ENCODE measurements at places on chromosomes 6 and 20.

- H3K4me3 ChIP-seq, result no peak overlapping the region
- no peaks in the 10 kb centered on the region for H3K27me3 ChIP-seq
- H3K36me3 ChIP-seq, result no peaks in the 10 kb centered on the region
- no peaks in the 10 kb centered on the region for H3K4me1 ChIP-seq
These were observed 273.4 kb upstream of the CITED2 start for GRCh38 chr6:139647841-139648240.

DNA sequence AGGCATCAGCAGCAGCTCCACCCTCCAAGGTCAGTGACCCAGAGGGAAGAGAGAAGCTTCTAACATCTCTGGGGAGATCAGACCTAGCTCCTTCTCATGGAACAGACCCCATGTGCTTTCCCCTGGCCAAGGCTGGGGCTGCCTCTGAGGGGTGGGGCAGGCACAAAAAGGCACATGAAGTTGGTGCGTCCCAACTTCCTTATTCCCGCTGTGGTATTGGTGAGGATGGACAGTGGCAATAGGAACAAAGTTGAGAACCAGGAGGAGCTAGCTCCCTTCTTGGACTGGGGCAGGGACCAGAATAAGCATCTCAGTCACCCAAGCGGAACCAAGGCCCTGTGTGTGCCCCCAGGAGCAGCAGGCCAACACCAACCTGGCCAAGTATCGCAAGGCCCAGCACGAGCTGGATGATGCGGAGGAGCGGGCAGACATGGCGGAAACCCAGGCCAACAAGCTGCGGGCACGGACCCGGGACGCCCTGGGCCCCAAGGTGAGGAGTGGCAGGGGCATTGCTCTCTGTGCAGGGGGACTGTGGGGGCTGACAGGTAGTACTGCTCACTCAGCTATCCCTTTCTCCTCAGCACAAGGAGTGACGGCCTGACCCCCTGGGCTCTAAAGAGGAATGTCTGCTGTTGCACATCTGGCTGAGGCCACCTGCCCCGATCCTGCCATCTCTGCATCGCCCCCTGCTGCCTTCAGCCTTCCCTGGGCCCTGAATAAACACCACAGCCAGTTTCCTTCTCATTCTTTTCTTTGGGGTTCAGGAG lies 46.1 kb downstream of the MYH7B start:
- no peaks in the 10 kb centered on the region for H3K4me1 ChIP-seq
- no peak overlapping the region for H3K4me3 ChIP-seq
- H3K36me3 ChIP-seq, result peaks cover 81% of the 10 kb centered on the region
- DNase-seq, result no peak

DNA sequence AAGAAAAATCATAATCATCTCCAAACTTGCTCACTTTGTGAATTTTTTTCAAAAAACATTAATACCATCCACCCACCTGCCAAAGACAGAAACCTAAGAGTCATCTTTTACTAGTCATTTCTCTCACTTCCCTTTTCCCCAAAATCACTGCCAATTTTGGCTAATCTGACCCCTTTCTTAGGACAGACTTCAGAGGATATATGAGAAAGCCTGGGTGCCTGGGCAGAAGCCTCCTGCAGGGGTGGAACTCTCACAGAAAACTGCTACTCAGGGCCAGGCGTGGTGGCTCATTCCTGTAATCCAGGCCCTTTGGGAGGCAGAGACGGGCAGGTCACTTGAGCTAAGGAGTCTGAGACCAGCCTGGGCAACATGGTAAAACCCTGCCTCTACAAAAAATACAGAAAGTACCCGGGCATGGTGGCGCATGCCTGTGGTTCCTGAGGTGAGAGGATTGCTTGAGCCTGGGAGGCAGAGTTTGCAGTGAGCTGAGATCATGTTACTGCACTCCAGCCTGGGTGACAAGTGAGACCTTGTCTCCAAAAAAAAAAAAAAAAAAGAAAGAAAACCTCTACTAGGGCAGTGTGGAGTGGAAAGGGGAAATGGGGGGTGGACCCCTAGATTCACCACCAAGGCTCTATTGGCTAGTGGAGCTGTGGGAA lies 3.8 kb downstream of the DEK start:
- H3K4me1 ChIP-seq, result peaks cover 33% of the 10 kb centered on the region
- no peak overlapping the region for H3K27ac ChIP-seq
- H3K4me3 ChIP-seq, result no peak overlapping the region
- DNase-seq, result no peak
- H3K36me3 ChIP-seq, result peaks cover 20% of the 10 kb centered on the region

- DNase-seq, result no peak
- H3K4me1 ChIP-seq, result peaks cover 6% of the 10 kb centered on the region
- H3K27ac ChIP-seq, result no peak overlapping the region
- no peaks in the 10 kb centered on the region for H3K27me3 ChIP-seq
These were observed 300.3 kb downstream of the NRN1 start for GRCh38 chr6:5706124-5707033.

DNA sequence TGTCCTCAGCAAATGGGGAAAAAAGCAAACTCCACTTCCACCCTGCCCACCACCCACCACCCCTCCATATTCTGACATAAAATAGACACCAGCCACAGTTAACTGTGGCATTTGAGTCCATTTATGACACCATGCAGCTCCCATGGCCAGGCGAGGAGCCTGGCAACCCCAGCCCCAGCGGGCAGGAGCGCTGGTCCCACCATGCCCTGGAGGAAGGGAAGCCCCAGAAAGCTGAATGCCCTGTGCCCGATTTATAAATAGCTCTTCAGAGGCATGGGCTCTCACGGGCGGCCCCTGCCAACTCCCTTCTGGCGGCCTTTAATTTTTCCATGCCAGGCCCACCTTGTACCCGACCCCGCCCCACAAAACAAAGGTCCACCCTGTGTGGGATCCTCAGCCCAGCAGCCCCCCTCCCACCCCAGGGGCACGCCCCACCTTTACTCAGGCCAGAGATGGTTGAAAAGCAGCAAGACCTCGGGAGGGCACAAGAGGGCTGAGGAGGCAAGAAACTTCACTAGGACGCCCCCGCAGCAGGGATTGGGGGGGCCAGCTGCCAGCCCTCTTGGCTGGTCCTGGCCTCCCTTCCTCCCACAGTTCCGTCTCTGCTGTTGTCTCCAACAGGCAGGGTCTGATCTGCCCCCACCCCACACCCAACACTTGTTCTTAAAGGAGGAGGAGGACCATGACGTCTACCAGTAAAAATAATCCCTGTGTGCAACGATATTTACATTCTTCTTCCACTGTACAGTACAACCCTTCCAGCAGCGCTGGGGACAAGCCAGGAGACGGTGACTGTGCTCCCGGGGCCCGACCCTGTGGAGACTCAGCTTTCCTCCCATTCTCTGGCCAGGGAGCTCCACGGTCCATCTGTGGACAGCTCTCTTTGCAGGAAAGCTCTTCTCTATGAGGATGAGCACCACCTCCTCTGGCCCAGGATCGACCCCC lies 115.6 kb upstream of the CDYL start:
- H3K27ac ChIP-seq, result no peak overlapping the region
- H3K4me3 ChIP-seq, result no peak overlapping the region
- no peak for DNase-seq
- H3K4me1 ChIP-seq, result no peaks in the 10 kb centered on the region
- H3K27me3 ChIP-seq, result no peaks in the 10 kb centered on the region

DNA sequence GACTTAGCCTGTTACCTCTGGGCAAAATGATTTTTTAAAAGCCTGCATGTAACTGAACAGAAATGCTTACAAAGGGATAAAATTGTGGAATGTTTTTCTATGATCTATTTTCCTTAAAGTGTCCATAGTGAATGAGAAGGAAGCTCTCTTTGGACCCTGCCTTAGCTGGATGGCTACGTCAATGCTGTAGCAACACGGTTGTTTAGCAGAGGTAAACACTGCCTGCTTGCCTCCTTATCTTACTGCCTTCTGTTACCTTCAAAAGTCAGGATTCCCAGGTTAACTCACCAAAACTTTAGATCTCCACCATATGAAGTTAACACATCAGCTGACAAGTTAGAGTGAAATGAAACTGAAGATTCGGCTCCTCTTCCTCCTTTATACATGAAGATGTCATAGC lies 402.6 kb downstream of the SAMD5 start:
- no peak overlapping the region for H3K4me3 ChIP-seq
- H3K27ac ChIP-seq, result no peak overlapping the region
- no peaks in the 10 kb centered on the region for H3K36me3 ChIP-seq
- DNase-seq, result no peak
- H3K27me3 ChIP-seq, result no peaks in the 10 kb centered on the region
- no peaks in the 10 kb centered on the region for H3K4me1 ChIP-seq

- H3K27ac ChIP-seq, result no peak overlapping the region
- DNase-seq, result no peak
- no peaks in the 10 kb centered on the region for H3K4me1 ChIP-seq
- H3K36me3 ChIP-seq, result no peaks in the 10 kb centered on the region
These were observed 434.2 kb downstream of the BCKDHB start for GRCh38 chr6:80540700-80541099.

DNA sequence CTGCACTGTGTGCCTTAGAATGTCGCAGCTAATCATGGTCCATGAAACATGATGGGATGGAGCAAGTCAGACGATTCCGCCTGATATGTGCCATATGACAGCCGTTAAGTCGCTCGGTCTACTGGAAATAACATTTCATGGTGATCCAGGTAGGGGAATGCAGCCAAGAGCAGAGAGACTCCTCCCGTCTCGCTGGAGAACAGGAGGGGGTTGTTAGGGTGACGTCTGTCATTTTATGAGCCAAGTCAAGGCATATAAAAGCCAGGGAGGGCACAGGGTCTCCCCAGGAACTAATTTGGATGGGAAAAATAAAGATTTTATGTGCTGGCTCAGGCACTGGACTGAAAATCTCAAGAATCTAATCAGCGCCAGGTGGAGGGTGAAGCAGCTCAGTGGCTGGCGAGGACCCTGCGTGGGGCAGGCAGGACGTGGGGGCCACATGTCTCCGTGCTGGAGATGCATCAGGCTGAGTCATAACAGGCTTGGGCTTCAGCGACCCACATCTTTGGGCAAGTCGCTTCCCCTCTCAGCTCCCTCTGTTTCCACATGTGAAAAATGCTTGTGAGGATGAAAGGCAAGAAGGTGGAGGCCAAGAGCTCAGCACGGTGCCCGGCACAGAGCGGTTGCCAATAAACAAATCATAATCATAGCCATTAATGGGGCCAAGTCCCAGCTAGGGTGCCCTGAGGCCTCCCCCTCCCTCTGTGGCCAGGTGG lies 234.6 kb downstream of the ANKRD60 start:
- H3K4me1 ChIP-seq, result no peaks in the 10 kb centered on the region
- no peaks in the 10 kb centered on the region for H3K27me3 ChIP-seq
- H3K27ac ChIP-seq, result no peak overlapping the region
- H3K4me3 ChIP-seq, result no peak overlapping the region
- no peak for DNase-seq
- no peaks in the 10 kb centered on the region for H3K36me3 ChIP-seq

DNA sequence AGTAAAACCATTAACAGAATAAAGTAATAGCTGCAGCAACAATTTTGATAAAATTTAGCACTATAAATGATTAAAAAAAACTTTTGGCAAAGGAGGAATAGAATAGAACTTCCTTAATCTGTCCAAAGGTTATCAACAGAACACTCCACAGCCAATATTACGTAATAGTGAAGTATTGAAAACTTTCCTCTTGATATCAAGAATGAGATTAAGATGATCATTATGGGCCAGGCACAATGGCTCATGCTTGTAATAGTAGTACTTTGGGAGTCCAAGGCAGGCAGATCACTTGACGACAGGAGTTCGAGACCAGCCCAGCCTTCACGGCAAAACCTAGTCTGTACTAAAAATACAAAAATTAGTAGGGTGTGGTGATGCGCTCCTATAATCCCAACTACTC lies 26.0 kb downstream of the SOBP start:
- no peak overlapping the region for H3K27ac ChIP-seq
- DNase-seq, result no peak
- no peaks in the 10 kb centered on the region for H3K27me3 ChIP-seq
- no peaks in the 10 kb centered on the region for H3K4me1 ChIP-seq
- no peak overlapping the region for H3K4me3 ChIP-seq

GRCh38 chr6:24959319-24959718 lies 23.6 kb upstream of the RIPOR2 start:
- DNase-seq, result no peak
- H3K4me3 ChIP-seq, result no peak overlapping the region
- peaks cover 4% of the 10 kb centered on the region for H3K36me3 ChIP-seq
- H3K27ac ChIP-seq, result no peak overlapping the region
- no peaks in the 10 kb centered on the region for H3K27me3 ChIP-seq

GRCh38 chr6:143400258-143401067 lies 50.0 kb downstream of the ADAT2 start:
- H3K36me3 ChIP-seq, result no peaks in the 10 kb centered on the region
- no peak overlapping the region for H3K4me3 ChIP-seq
- peaks cover 8% of the 10 kb centered on the region for H3K4me1 ChIP-seq
- DNase-seq, result no peak

GRCh38 chr6:157030755-157031154 lies 253.6 kb downstream of the ARID1B start:
- H3K4me3 ChIP-seq, result no peak overlapping the region
- H3K27me3 ChIP-seq, result no peaks in the 10 kb centered on the region

DNA sequence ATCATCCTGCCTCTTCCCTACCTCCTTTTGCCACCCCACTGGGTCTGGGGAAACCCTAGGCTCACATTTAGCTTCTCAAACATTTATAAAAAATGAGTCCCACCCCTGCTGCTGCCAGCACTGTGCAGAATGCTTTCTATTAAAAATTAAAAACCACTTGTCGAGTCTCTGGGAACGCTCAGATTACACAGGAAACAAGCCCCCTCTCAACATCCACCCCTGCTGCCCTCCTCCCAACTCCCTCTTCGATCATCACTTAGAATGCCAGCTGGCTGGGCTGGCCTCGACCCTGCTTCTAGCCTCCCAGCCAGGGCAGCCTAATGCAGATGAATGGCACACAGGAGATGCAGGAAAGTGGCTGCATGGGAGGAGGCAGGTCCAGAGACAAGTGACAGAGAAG lies 75.8 kb downstream of the CDH22 start:
- no peak overlapping the region for H3K4me3 ChIP-seq
- no peaks in the 10 kb centered on the region for H3K4me1 ChIP-seq
- H3K27ac ChIP-seq, result no peak overlapping the region
- H3K27me3 ChIP-seq, result no peaks in the 10 kb centered on the region
- no peak for DNase-seq
- H3K36me3 ChIP-seq, result no peaks in the 10 kb centered on the region

- no peak overlapping the region for H3K4me3 ChIP-seq
- no peak overlapping the region for H3K27ac ChIP-seq
- H3K4me1 ChIP-seq, result no peaks in the 10 kb centered on the region
- H3K36me3 ChIP-seq, result no peaks in the 10 kb centered on the region
- no peak for DNase-seq
These were observed 59.9 kb downstream of the MACROD2 start for GRCh38 chr20:14055127-14055742.

DNA sequence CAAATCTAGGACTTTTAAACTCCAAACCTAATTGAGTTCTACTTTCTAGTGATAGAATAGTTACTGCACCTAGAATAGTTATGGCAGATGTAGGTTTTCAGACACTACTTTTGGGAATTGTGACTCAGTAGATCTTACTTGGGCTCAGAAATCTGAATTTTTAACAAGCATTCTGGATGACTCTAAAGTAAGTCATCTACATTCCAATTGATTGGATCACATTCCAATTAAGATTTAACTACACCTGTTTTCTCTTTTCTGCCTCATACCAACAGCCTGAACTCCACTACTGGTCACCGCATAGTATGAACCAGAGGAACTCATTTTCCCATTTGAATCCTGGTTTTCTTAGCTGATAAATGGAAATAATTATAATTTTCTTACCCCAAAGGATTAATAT lies 49.5 kb upstream of the TFAP2D start:
- no peak overlapping the region for H3K27ac ChIP-seq
- no peaks in the 10 kb centered on the region for H3K4me1 ChIP-seq
- no peak overlapping the region for H3K4me3 ChIP-seq
- DNase-seq, result no peak
- H3K27me3 ChIP-seq, result no peaks in the 10 kb centered on the region

All from effector memory CD4-positive, alpha-beta T cell (primary cell).